ENCODE measurements at places on chromosomes 1 and 21. TPM values are rescaled to one million over a fixed set of nuclear protein-coding genes. Genes with fewer than 3 reads are reported as not detected.

DNA sequence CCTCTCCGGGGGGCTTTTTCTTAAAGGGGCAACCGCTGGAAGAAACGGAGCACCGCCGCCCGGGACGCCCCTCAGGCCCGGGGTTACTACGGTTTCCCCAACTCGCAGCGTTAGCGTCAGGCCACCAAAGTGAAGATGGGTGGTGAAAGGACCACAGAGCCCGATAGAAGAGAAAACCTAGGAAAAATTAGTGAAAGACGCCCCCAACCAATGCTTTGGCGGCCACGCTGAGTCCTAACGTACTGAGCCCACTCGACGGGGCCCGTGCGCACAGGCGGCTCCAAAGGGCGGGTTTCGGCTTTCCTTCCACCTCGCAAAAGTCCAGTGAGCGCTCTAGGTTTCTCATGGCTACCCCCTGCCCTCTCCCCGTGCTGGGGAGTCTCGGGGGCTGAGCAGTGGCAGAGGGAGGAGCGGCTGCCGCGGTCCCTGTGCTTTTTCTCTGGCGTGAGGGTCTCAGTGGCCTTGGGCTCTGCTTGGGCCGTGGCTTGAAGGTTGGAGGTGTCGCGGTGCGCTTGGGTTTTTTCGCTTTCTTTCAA is 12.2 kb upstream of the SPEN start:
- DNase-seq: no peak

Gene NBPF6
- total RNA-seq: not detected

Gene SPSB1
- total RNA-seq: 4.1 TPM

DNA sequence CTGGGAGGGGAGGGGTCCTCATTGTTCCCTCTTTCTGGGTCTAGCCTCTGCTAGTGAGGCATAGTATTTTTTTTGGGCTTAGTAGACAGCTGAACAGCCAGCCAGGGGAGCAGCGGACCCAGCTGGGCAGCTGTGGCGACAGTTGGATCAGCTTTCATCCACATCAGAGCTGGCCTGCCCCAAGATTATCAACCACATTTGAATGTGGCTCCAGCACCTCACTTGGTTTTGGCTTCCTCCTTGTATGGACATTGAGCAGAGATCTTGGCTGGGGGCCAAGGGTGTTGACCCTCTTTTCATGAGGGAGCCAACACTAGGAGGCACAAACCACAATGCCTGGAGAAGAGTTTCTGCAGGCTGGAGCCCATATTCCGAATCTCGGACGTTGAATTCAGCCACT is 25.0 kb downstream of the WNT4 start:
- no peak for DNase-seq

GRCh38 chr1:114075105-114075504 is 78.6 kb downstream of the SYT6 start:
- DNase-seq: no peak

Gene JAM2
- not detected for total RNA-seq

Gene AMY1B
- total RNA-seq: not detected

DNA sequence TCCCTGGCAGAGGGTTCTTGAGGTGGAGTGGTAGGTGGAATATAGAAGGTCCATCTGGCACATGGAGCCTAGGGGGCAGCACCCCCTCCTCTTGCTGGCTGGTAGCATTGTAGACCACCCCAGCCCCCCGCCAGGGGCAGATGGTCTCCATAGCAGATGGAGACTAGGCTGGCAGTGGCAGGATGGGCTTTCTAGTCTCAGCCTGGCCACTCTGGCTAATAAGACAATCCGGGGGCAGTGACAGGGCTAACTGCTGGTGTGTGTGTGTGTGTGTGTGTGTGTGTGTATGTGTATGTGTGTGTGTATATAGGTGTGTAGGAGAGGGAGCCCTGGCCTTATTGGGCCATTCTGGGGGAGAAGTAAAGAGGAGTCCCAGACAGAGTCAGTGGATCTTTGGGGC is 16.1 kb downstream of the UTP11 start:
- DNase-seq: no peak

Gene UTS2
- total RNA-seq: not detected

Gene EDARADD
- total RNA-seq: 7.9 TPM

GRCh38 chr1:84538599-84538998 is 32.2 kb upstream of the GNG5 start:
- DNase-seq: no peak

DNA sequence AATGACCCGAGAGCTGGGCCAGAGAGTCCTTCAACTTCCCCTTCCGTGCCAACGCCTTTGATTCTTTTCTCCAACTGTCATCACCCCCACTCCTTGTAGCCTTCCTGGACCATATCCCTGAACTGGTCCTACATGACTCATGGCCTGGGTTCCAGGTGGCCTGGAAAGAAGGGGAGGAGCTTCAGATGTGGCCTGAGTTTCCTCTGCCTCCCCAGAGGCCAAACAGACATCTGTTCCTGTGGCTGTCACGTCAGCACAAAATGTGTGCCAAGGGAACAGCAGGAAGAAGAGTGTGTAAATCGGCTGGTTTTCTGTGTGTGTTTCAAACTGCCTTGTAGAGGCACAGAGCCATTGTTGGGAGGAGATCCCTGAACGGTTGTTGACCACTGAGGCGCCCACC is 24.9 kb upstream of the KIRREL1 start:
- DNase-seq: no peak

All from CD4-positive, alpha-beta memory T cell (primary cell).